Chondrocyte (in vitro differentiated cells): ENCODE measurements at places on chromosomes 1 and 21. TPM values are rescaled to one million over a fixed set of nuclear protein-coding genes. Genes with fewer than 3 reads are reported as not detected.

- no peaks in the 10 kb centered on the region for H3K4me1 ChIP-seq
- no peak overlapping the region for H3K27ac ChIP-seq
- no peak for DNase-seq
- no peak overlapping the region for H3K4me3 ChIP-seq
- H3K36me3 ChIP-seq, result peaks cover 4% of the 10 kb centered on the region
Observed at GRCh38 chr1:157978586-157979403, 14.7 kb upstream of the KIRREL1 start.

DNA sequence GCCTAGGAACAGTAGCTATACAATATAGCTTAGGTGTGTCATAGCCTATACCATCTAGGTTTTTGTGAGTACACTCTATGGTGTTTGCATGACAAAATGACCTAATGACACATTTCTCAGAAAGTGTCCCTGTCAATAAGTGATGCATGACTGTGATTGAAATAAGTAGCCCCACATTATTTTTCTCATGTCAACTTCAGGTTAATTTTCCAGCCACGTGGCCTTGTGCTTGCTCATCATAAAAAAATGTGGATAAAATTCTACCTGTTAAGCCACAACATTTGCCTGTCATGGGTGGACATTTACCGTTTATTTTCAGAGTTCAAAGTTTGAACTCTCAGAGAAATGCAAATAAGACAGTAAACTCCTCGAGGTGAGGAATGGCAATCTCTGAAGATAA is 5.5 kb downstream of the DISC1 start:
- H3K4me3 ChIP-seq, result no peak overlapping the region
- no peaks in the 10 kb centered on the region for H3K36me3 ChIP-seq
- DNase-seq, result no peak
- H3K27ac ChIP-seq, result no peak overlapping the region
- H3K27me3 ChIP-seq, result no peaks in the 10 kb centered on the region

- H3K27me3 ChIP-seq, result peaks cover 31% of the 10 kb centered on the region
- H3K36me3 ChIP-seq, result peaks cover 2% of the 10 kb centered on the region
- H3K27ac ChIP-seq, result no peak overlapping the region
- no peaks in the 10 kb centered on the region for H3K4me1 ChIP-seq
Observed at GRCh38 chr1:110255392-110255787, 45.3 kb downstream of the KCNC4 start.

DNA sequence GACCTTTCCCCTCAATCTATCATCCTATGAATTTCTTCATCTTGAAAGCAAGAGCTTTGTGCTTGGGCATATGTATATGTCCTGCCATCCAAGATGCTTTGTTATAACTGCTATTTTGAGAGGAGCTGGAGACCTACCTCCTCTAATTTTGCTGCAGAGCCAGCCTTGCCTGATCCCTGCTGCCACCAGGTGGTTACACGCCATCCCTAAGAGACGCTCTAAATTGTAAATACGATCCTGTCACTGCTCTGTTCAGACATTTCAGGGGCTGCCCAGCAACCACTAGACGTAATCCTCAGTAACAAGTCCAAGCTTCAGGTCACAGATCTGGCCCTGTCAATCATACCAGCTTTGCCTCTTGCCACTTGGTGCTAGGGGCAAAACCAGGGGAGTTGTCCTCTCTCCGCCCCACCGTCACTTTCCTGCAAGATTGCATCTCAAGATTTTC is 32.9 kb downstream of the GPA33 start:
- no peak for DNase-seq
- H3K4me1 ChIP-seq, result peaks cover 12% of the 10 kb centered on the region
- H3K27ac ChIP-seq, result no peak overlapping the region

- no peaks in the 10 kb centered on the region for H3K27me3 ChIP-seq
- no peak overlapping the region for H3K4me3 ChIP-seq
- no peak overlapping the region for H3K27ac ChIP-seq
- H3K36me3 ChIP-seq, result peaks cover 1% of the 10 kb centered on the region
Observed at GRCh38 chr21:27426196-27426595, 459.3 kb upstream of the ADAMTS5 start.

DNA sequence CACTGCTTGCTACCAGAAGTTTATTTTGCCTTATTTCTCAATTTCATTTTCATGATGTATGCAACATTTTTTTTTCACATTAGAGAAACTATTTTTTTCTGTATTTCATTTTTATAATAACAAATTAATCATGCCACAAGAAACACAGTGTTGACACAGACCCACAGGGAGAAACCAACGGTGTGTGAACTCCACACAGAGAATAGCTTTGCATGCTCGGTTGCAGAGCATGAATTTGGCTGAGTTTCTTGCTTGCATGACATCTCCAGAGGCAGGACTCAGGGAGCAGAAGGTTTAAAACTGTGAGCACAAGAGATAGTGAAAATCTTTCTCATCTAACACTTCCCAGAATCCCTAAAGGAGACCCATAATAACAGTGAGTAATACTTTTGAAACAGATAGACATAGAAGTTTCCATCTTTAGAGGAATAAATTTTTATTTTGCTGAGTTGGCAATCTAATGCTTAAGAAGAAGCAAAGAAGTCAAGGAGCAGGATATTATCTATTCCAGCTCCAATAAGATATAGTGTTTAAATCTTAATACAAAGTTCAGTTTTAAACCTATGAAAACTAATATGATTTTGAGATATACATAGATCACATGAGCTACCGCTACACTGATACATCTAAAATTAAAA is 890.9 kb downstream of the MRPL39 start:
- no peak for DNase-seq
- no peaks in the 10 kb centered on the region for H3K4me1 ChIP-seq
- no peak overlapping the region for H3K4me3 ChIP-seq
- no peak overlapping the region for H3K27ac ChIP-seq
- H3K36me3 ChIP-seq, result no peaks in the 10 kb centered on the region

- H3K27ac ChIP-seq, result no peak overlapping the region
- no peak overlapping the region for H3K4me3 ChIP-seq
- H3K4me1 ChIP-seq, result peaks cover 15% of the 10 kb centered on the region
Observed at GRCh38 chr1:8640950-8641349, 176.5 kb downstream of the RERE start.

GRCh38 chr1:112697781-112698201 is 9.1 kb downstream of the RHOC start:
- no peak for DNase-seq
- H3K27ac ChIP-seq, result no peak overlapping the region
- H3K4me3 ChIP-seq, result no peak overlapping the region
- H3K36me3 ChIP-seq, result peaks cover 25% of the 10 kb centered on the region

- H3K36me3 ChIP-seq, result no peaks in the 10 kb centered on the region
- H3K27ac ChIP-seq, result no peak overlapping the region
- no peak for DNase-seq
- H3K27me3 ChIP-seq, result peaks cover 2% of the 10 kb centered on the region
- no peak overlapping the region for H3K4me3 ChIP-seq
Observed at GRCh38 chr1:15158506-15159165, 5.1 kb downstream of the TMEM51 start.

DNA sequence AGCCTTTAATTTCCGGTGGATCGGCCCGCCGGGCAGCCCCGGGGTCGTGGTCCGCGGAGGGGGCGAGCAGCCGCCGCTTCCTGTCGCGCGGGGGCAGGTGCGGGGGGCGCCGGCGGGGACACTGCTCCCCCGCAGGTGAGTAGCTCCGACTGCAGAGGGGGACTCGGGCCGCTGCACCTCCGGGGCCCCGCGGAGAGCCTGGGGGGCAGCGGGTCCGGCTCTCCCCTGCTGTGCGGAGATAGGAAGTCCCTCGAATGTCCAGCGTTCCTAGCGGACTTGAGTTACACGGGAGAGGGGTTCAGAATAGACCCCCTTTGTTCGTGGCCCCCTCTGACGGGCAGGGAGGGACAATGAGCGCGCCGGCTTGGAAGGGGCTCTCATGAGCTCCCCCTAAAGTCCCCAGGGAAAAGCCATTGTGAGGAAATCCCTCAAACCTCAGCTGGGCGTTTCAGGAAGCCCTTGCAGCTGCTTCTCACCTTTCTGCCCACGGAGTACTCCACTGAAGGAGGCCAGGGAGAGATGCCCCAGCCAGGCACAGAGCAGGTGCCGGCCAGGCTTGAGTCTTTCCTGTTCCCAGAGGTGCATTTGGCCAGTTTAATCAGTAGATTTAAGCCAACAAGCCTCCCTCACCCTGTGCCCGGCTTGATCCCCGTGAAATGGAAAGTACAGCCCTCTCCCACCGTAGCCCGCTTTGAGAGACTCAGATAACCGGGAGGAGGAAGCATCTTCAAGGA is 925 bp downstream of the PDE9A start:
- DNase-seq, result peak; percentile 33
- H3K4me3 ChIP-seq, result peak overlapping the region; percentile 40
- no peaks in the 10 kb centered on the region for H3K36me3 ChIP-seq
- H3K4me1 ChIP-seq, result peaks cover 16% of the 10 kb centered on the region
- no peak overlapping the region for H3K27ac ChIP-seq
- peaks cover 47% of the 10 kb centered on the region for H3K27me3 ChIP-seq

GRCh38 chr1:232059726-232060374 is 433.3 kb downstream of the DISC1 start:
- H3K4me3 ChIP-seq, result no peak overlapping the region
- DNase-seq, result no peak
- H3K4me1 ChIP-seq, result no peaks in the 10 kb centered on the region
- H3K27ac ChIP-seq, result no peak overlapping the region

DNA sequence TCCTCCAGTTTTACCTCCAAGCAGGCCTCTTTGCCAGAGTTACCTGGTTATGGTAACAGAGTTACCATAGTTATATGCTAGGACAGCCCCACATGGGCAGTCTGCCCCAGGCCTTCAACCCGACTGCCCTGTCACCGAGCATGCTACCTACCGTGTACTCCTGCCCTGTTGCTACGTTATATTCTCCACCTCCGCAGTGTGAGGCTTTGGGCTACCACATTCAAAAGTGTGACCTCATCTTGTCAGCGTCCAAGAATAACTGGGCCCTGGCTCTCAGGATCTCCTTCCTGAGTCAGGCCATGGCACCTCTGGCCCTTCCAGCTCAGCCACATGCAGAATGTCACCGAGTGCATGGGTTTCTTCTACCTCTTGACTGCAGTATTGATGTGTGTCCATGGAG is 8.9 kb downstream of the MAPKAPK2 start:
- peaks cover 4% of the 10 kb centered on the region for H3K36me3 ChIP-seq
- no peaks in the 10 kb centered on the region for H3K27me3 ChIP-seq
- no peak for DNase-seq
- H3K27ac ChIP-seq, result peak overlapping the region; percentile 98
- H3K4me1 ChIP-seq, result peaks cover 78% of the 10 kb centered on the region
- peak overlapping the region; percentile 27 for H3K4me3 ChIP-seq

GRCh38 chr1:6185151-6185550 is 5.0 kb upstream of the CHD5 start:
- H3K4me3 ChIP-seq, result no peak overlapping the region
- peaks cover 33% of the 10 kb centered on the region for H3K4me1 ChIP-seq
- peaks cover 18% of the 10 kb centered on the region for H3K36me3 ChIP-seq

- H3K27me3 ChIP-seq, result peaks cover 26% of the 10 kb centered on the region
- H3K27ac ChIP-seq, result no peak overlapping the region
- H3K4me3 ChIP-seq, result no peak overlapping the region
- no peak for DNase-seq
Observed at GRCh38 chr1:228041316-228041715, 34.5 kb downstream of the WNT3A start.

DNA sequence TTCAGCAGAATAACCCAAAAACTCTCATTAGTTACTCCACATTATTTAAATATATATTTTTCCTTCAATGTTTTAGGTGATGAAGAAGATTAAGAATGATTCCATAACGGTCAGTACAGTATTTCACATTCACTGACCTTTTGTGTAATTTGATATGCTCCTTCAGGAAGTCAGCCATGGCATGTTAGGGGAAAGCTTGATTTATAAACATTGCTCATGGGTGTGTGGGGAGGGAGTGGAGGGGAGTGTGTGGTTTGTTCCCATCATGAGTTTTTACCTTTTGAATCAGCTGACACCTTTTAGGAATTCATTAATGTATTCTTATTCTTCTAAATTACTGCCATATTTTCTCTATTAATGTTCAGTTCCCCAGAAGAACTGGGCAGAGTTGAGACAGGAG is 240.2 kb downstream of the ATG4C start:
- H3K4me3 ChIP-seq, result no peak overlapping the region
- H3K4me1 ChIP-seq, result peaks cover 8% of the 10 kb centered on the region

GRCh38 chr1:201626629-201627275 is 87.8 kb downstream of the NAV1 start:
- no peak overlapping the region for H3K4me3 ChIP-seq
- peak overlapping the region; percentile 82 for H3K27ac ChIP-seq
- peaks cover 15% of the 10 kb centered on the region for H3K36me3 ChIP-seq
- no peak for DNase-seq
- peaks cover 51% of the 10 kb centered on the region for H3K4me1 ChIP-seq
- no peaks in the 10 kb centered on the region for H3K27me3 ChIP-seq

DNA sequence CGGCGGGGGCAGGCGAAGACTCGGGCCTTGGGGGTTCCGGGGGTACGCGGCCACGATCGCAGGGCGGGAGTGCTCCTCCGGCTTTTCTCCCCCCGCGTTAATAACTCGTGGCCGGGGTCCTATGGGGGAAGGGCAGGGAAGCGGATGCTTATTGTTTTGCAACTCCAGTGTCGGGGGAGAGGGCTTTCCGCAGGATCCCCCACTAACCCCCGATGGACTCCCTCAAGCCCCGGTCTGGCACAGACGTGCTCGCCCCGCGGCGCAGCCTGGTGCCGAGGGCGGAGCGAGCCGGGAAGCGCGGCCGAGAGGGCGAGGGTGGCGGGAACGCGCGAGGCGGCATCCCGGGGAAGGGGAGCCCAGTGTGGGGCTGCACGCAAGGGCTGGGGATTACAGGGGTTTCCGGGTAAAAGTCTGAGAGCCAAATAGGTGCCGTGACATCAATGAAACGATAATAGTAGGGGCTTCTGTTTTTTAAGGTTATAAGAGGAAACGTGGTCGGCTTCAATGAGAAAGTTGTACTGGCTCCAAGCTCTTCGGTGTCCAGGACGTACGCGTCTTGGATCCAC is 772 bp downstream of the UCK2 start:
- peak overlapping the region; percentile 91 for H3K4me3 ChIP-seq
- DNase-seq, result no peak
- H3K27ac ChIP-seq, result peak overlapping the region; percentile 96
- H3K4me1 ChIP-seq, result peaks cover 30% of the 10 kb centered on the region
- H3K36me3 ChIP-seq, result no peaks in the 10 kb centered on the region
- H3K27me3 ChIP-seq, result no peaks in the 10 kb centered on the region

- H3K36me3 ChIP-seq, result no peaks in the 10 kb centered on the region
- H3K27me3 ChIP-seq, result peaks cover 3% of the 10 kb centered on the region
- H3K27ac ChIP-seq, result no peak overlapping the region
- no peaks in the 10 kb centered on the region for H3K4me1 ChIP-seq
Observed at GRCh38 chr1:217010253-217010652, 287.0 kb upstream of the ESRRG start.

Gene IVL
- not detected in 3 replicates for total RNA-seq

Gene PIK3R3
- 21.1 to 36.3 TPM (median 23.4 TPM) in 3 replicates for total RNA-seq

Gene ARHGEF16
- total RNA-seq, result 1.1 to 4.1 TPM (median 2.0 TPM) in 3 replicates

Gene LDLRAD1
- not detected in 3 replicates for total RNA-seq

Gene LCE1A
- total RNA-seq, result not detected in 3 replicates

Gene MTARC1
- total RNA-seq, result 2.5 to 5.4 TPM (median 2.8 TPM) in 3 replicates

Gene OR2T2
- total RNA-seq, result not detected in 3 replicates

Gene RIMKLA
- total RNA-seq, result 0.18 to 0.27 TPM in 2 of 3 replicates, not detected in the other

Gene PRDM16
- 10.4 to 19.0 TPM (median 18.3 TPM) in 3 replicates for total RNA-seq

Gene CFHR2
- not detected in 3 replicates for total RNA-seq

Gene DESI2
- 57.2 to 65.6 TPM (median 62.9 TPM) in 3 replicates for total RNA-seq

Gene SLAMF9
- total RNA-seq, result not detected in 3 replicates

Gene KIRREL1
- total RNA-seq, result 159 to 166 TPM (median 165 TPM) in 3 replicates
